ENCODE measurements at places on chromosomes 2 and 18.
A peak's percentile ranks its signal among the peaks of the same experiment; 100 is the strongest.

DNA sequence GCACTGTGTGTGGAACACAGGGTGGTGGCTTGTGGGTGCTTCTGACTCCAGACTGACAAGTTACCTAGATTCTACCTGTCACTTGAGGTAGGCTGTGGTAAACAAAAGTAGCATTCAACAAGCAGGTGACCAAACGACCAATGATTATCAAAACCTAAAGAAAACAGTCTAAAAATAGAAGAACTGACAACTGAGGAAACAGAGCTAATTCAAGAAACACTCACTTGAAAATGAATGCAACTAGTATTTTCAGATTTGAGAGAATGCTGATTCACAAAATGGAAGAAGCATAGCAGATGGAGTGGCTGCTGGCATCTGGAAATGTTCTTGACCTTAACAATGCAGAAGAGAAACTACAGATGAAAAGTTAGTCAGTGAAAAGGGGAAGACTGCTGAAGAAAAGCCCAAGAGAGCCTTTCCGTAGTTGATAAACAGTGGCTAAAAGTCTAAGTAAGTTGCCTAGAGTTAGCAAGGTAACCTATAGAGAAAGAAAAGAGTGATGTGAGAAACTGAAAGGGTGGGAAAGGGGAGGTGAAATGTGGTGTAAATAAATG, 170.4 kb downstream of the NCK2 start:
- no peak for DNase-seq

- DNase-seq: no peak
These were observed 182.9 kb upstream of the ID2 start for GRCh38 chr2:8498994-8499393.

GRCh38 chr2:240620149-240620731, 5.0 kb upstream of the GPR35 start:
- DNase-seq: no peak

DNA sequence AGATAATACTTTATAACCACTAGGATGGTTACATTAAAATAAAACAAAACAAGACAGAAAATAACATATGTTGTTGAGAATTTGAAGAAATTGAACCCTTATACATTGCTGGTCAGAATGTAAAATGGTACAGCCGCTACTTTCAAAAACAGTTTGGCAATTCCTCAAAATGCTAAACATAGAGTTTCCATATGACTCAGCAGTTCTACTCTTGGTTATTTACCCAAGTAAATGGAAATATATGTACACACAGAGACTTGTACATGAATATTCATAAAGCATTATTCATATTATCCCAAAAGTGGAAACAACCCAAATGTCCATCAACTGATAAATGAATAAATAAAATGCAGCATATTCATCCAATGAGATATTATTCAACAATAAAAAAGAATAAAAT, 92.5 kb upstream of the LRATD1 start:
- DNase-seq: no peak

DNA sequence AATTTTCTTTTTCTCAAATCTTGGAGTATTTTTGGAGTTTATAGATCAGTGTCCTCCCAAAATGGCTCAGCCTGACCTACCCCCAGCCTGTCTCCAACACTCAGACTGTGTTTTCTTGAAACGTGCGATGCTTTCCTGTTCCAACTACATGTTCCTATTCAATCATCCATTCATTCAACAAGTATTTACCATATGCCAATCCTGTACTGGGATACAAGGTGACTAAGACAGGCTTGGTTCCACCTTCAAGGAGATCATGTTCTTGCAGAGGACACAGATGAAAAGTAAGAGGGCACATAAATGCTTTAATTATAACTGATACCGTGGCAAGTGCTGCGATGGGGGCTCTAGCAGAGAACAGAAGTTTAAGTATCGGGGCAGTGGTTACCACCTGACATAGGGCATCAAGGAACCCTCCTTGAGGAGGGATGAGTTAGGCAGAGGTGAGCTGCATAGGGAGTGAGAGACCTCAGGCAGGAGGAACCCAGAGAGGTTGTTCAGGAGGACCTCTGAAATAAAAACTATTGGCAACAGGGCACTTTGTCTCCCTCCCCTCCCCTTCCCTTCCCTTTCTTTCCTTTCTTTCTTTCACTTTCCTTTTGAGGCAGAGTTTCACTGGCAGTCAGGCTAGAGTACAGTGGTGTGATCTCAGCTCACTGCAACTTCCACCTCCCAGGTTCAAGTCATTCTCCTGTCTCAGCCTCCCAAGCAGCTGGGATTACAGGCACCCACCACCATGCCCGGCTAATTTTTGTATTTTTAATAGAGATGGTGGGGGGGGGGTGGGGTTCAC, 469.0 kb downstream of the EPHA4 start:
- DNase-seq: no peak

- DNase-seq: no peak
These were observed 195.9 kb downstream of the RTP5 start for GRCh38 chr2:242065426-242065825.

DNA sequence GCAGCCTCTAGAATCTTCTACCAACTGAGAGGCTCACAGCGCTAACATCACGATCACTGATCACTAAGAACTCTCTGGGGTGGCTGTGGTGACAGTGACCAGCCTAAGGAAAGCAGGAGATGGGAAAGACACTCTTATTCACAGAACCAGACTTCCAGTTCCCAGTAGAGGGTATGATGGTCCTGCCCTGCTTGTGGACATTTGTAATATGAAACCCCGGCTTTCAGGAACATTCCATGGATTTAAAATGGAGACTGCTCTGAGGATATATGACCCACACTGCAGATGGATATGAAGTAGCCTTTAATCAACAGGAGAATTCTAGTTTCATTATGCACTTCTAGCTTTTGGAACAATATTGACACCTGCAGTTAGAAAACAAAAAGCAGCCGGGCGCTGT, 131.8 kb downstream of the AFF3 start:
- no peak for DNase-seq

DNA sequence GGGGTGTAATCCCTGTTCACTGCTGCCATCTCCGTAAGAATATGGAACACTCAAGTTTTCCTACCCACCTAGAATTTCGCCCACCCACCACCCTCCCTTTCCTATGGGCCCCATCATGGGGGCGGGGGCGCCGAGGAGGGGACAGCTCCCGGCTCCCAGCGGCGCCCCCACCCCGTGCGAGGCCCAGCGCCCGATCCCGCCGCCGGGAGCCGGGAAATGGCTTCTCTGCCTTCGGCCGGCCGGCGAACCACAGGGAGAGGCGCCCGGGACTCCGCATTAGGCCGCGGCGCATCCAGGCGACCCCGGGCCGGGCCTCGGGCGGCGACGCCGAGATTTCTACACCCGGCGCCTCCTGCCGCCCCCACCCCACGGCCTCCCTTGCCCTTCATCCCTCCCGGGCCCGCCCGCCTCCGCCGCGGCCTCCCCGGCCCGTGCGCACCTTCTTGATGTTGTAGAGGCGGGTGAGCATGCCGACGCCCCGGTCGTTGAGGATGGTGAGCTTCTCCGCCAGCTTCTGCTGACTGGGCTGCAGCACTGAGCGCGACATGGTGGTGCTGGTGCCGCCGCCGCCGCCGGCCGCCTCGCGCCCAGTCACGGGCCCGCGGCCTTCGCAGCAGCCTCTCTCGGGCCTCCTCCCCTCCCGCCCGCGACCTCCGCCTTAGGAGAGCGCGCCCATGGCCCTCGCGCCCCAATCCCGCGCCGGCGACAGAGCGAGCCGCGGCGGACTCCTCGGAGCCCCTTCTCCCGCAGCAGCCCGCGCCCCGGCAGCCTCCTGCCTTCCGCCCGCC, 510 bp downstream of the NCKAP1 start:
- DNase-seq: peak; percentile 51

DNA sequence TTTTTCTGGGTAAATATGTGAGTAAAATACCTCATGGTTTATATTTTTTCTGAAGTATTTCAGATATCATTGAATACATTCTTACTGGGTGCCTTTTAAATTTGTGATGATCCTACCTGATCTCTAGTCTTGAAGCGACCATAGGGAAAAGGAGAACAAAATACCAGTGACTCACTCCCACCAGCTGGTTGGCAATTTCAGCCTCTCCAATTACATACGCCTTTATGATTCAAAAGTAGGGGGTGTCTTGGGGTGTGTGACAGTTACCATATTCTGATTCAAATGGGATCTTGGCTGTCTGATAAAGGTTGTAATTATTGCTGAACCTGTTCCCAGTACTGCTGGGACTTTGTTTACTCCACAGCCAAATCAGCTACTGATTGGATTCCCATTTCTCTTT, 175.9 kb upstream of the NXPH2 start:
- DNase-seq: no peak

DNA sequence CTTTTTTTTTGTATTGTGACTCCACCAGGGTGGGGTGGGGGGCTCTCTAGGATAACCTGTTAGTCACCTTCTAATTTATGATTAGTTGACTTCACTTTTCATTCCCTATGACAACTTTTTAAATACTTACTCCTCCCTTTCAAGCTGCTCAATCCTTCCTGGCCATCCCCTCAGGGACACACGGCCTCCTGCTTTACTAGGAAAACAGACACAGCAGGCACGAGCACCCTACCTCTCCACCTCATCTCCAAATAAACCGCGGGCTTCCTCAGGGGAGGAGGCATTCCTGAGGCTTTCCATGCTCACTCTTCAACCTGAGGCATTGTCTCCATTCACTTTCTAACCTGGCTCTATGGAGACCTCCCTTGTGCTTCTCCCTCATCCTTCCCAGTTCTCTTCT, 33.0 kb downstream of the B4GALT6 start:
- DNase-seq: no peak

DNA sequence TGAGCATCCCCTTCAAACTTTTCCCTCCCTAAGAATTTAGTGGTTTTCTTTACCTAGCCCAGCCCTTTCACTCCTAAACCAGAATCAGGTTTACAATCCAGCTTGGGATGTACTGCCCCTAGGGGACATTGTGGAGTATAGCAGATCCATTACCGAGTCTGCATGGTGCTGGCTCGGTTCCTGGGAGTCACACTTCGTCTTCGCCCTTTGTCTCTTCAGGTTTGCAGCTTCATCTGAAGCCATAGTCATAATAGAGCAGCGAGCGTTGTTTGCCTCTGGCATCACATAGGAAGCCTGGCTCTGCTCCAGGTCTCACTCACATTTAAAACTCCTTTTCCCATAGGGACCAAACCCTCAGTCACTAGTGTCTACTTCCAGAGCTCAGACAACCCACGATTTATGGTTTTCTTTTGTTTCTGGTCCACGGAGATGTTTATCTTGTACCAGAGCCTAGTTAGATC, 16.8 kb upstream of the LYPD6 start:
- no peak for DNase-seq

GRCh38 chr18:46736135-46736534, 20.7 kb downstream of the ST8SIA5 start:
- DNase-seq: no peak

- no peak for DNase-seq
These were observed 178.8 kb upstream of the RAB6C start for GRCh38 chr2:129800686-129801085.

All from PC-9 (cell line).